ENCODE measurements at places on chromosomes 7 and 10. TPM values are rescaled to one million over a fixed set of nuclear protein-coding genes. Genes with fewer than 3 reads are reported as not detected.

GRCh38 chr10:95840121-95840520 lies 67.7 kb upstream of the CC2D2B start:
- DNase-seq: no peak

- no peak for DNase-seq
Observed at GRCh38 chr10:78742730-78743615, 325.8 kb upstream of the ZMIZ1 start.

Gene AKR1C2
- polyA plus RNA-seq: 7.8 TPM

Gene TMEM26
- polyA plus RNA-seq: 12.0 TPM

Gene LIPK
- not detected for polyA plus RNA-seq

DNA sequence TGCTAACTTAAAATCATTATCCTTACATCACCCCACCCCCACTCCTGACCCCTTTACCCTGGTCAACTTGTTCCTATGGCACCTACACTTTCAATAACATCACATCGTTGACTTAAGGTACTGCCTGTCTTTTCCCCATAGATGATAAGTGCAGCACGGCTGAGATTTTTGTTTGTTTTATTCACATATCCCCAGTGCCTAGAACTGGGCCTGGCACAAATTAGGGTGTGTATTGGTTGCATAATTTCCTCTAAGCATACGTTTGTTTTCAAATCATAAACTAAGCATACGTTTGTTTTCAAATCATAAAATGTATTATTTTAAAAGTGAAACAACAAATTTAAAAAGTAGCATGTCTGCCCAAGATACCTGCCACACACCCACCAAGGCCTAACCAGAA lies 35.3 kb downstream of the ANXA11 start:
- DNase-seq: no peak

DNA sequence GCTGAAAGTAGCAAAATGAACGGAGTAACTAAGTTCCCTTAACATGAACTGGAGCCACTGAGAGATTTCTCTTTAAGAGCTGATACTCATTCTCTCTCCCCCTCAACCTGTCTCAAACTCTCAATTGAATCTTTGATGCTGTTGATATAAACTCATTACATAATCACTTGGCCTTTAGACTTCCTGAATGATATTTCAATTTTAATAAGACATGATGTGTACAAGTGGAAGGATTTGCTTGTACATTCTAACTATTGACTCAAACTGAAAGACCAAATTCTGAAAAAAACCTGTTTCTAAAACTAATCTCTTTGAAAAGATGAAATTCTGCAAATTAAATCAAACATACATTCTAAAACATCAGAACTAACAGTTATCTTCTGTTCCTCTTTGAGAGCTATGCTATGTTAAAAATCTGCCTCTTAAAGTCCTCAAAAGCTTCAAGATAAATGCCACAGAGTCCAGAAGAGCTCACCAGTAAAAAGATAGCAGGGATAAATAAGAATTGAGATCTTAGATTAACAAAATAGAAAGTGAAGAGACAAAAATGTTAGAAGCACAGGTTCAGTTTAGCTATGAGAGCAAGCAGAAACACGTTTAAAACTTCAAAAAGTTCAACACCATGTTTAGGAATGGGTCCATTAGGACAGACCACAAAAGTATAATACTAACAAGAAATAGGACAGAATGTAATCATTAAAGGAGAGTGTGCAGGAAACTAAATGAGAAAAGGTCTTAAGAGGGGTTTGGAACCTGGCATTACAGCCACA lies 46.1 kb downstream of the TNPO3 start:
- no peak for DNase-seq

DNA sequence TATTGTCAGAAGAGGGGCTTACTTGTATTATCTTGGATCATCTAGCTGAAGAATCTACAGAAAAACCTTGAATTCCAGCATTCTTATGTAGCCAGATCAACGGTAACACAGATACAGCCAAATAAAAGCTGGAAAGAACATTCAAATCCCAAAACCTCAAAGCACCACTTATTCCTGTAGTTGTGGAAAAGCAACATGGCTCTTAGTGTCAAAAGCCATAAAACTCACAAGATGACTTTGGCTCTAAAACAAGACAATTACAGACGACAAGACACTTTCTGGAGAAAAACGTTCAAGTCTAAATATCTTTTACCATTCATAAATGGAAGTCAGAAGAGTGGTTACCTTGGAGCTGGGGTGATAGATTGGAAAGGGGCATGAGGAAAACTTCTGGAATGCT lies 173.0 kb downstream of the HERPUD2 start:
- peak; percentile 63 for DNase-seq

DNA sequence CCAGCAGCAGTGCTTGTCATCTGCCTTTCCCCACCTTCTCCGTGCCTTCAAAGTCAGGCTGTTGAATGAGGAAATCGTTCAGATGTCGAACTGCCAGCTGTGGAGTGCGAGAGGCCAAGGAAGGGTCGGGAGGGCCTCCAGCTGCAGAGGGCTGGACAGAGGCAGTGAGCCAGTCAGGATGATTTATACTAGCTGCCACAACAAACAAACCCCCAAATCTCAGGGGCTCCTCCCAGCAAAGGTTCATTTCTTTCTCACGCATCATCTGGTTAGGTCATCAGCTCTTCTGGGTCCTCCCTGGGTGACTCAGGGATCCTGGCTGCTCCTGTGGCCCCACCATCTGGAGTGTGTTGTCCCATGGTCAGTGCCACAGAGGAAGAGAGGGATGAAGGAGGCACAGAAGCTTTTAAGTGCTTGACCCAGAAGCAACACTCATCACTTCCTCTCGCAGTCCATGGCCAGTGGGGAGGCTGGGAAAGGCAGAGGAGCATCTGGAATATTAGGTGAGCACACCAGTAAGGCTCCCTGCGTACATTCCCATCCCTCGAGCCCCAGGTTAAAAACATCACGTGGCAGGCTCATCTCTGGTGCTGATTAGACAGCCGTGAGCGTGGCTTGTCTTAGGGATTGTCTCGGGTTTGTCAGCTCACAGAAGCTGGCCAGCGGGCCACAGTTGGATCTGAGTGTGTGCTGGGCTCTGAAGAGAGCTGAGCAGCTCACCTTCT lies 140.7 kb downstream of the RGS10 start:
- peak; percentile 92 for DNase-seq

GRCh38 chr7:47326220-47326619 lies 255.7 kb downstream of the TNS3 start:
- DNase-seq: no peak

Gene AOC1
- polyA plus RNA-seq: 0.20 TPM

Gene IL6
- 0.27 TPM for polyA plus RNA-seq

DNA sequence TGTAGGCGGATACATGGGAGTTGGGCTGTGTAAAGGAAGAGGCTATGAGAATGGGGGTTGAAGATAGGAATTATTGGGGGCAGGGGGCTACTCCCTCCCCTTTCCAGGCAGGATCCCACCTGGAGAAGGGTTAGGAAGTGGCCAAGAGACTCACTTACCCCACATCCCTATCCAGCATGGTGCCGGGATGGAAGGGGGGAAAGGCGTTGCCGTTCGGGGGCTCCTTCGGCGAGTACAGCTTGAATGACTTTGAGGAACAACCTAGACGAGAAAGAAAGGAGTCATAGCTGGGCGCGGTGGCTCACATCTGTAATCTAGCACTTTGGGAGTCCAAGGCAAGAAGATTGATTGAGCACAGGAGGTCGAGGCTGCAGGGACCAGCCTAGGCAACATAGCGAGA lies 8.9 kb downstream of the LDB1 start:
- DNase-seq: no peak
